ENCODE measurements at places on chromosomes 12 and 14.
A peak's percentile ranks its signal among the peaks of the same experiment; 100 is the strongest.

DNA sequence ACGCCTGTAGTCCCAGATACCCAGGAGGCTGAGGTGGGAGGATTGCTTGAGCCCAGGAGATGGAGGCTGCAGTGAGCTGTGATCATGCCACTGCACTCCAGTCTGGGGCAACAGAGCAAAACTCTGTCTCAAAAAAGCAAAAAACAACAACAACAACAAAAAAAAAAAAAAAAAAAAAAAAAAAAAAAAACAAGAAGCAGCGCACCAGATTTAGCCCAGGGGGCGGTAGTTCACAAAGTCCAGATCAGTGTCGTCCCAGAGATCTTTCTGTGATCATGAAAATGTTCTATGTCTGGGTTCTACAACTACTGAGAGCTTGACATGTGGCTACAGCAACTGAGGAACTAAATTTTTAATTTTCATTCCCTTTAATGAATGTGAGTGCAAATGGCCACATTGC is 27.4 kb downstream of the OAS2 start:
- DNase-seq = no peak

DNA sequence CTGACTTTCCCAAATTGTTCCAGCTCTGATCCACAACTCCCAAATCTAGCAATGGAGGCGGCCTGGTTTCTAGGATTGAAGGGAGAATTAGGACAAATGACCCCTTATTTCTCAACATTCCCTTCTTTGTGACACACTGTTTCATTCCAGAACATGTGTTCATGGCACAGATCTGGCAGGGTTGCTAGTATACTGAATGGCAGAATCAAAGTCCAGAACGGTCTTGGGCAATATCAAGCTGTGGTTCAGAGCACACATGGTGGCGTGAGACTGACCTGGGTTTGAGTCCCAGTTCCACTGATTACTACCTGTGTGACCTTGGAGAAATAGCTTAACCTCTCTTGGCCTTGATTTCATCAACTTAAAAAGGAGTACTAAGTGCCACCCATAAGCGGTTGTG is 152.5 kb downstream of the SAMD4A start:
- DNase-seq = no peak

- peak; percentile 95 for DNase-seq
These were observed 87.8 kb upstream of the DYNC1H1 start for GRCh38 chr14:101876555-101876938.

GRCh38 chr14:23446291-23446851 is 10.9 kb upstream of the MYH7 start:
- DNase-seq = no peak

- DNase-seq = peak; percentile 81
These were observed 13.7 kb downstream of the FOXJ2 start for GRCh38 chr12:8045952-8046944.

GRCh38 chr12:101780599-101780998 is 41.3 kb upstream of the SYCP3 start:
- no peak for DNase-seq

DNA sequence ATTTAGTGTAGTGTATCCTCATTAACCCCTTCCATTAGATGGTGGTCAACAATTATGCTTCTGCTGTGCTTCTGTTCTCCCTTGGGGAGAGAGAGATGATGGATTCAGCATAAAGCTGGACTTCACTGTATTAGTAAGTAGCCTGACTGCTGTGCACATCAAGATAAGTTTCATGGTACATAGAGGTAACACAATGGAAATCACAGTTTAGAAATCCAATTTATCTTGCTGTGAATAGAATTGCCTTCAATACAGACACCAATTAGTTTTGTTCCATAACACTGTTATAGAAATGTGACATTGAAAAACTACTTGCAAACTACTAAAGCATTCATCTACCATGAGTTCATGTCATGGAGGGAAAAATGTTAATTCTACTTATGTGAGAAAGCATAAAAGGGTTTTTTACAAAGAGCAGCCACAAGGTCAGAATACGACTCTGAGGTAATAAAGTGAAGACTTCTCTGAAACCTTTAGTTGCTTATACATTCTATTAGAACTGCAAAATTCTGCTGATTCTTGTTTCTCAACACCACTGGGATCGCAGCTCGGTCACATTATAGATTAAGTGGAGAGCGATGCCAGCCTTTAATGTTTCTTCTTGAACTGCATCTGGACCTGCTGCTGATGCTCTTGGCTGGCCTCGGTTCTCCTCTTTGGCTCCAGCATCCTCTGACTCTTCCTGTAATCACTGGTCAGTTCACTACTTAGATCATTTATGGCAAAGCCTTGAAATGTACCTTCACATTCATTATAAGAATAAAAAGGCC is 190.8 kb downstream of the ATP23 start:
- DNase-seq = no peak

- no peak for DNase-seq
These were observed at the start of gene HCAR1 for GRCh38 chr12:122730215-122731014. Gene HCAR1 (minus strand): TSS chr12:122730844. CDS start chr12:122730339, 505 bp downstream.

Measured in sigmoid colon (tissue), 7 donors.